ENCODE measurements at places on chromosomes 12 and 14.
A peak's percentile ranks its signal among the peaks of the same experiment; 100 is the strongest.

DNA sequence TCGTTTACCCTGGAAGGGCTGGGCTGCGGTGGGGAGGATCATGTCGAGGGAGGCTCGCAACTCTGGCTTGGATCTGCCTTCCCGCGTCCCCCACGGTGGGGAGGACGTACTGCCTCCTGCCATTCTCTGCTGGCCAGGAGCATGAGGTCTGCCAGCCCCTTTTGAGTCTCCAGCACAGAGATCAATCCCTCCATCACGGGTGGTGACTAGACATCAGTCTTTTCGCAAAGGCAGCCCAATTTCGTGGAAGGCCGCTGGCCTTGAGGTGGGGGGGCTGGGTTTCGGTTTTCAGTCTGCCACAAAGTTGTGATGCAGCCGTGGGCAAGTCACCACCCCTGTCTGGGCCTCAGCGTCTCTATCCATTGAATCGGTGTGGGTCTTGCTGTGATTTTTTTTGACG, 62.2 kb downstream of the PRMT8 start:
- no peak for DNase-seq
- no peaks in the 10 kb centered on the region for H3K4me1 ChIP-seq
- no peaks in the 10 kb centered on the region for H3K36me3 ChIP-seq
- no peak overlapping the region for H3K27ac ChIP-seq
- H3K4me3 ChIP-seq = no peak overlapping the region

DNA sequence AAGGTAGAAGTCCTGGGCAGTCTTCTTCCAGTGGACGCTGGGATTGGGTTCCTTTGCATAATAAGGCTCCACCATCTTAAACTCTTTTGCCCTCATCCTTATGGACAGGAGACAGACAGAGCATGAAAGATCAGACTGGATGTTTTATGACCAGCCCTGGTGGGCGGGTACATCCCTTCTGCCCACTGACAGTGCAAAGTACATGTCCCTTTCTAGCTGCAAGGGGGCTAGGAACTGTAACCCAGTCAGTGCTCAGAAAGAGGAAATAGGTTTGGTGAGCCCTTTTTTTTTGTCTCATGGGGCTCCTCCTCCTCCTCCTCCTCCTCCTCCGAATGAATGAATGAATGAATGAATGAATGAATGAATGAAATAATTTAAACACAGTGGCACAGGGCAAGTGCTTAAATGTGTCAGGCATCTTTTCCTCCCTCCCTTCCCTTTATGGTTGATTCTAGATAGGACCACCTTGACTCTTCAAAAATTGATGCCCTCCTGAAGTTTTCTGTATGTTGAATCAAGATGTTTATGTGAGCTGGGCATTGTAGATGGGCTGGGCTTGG, 36.4 kb upstream of the HNF1A start:
- H3K36me3 ChIP-seq = no peaks in the 10 kb centered on the region
- no peak for DNase-seq
- H3K27me3 ChIP-seq = no peaks in the 10 kb centered on the region
- no peak overlapping the region for H3K27ac ChIP-seq
- peaks cover 5% of the 10 kb centered on the region for H3K4me1 ChIP-seq
- no peak overlapping the region for H3K4me3 ChIP-seq

DNA sequence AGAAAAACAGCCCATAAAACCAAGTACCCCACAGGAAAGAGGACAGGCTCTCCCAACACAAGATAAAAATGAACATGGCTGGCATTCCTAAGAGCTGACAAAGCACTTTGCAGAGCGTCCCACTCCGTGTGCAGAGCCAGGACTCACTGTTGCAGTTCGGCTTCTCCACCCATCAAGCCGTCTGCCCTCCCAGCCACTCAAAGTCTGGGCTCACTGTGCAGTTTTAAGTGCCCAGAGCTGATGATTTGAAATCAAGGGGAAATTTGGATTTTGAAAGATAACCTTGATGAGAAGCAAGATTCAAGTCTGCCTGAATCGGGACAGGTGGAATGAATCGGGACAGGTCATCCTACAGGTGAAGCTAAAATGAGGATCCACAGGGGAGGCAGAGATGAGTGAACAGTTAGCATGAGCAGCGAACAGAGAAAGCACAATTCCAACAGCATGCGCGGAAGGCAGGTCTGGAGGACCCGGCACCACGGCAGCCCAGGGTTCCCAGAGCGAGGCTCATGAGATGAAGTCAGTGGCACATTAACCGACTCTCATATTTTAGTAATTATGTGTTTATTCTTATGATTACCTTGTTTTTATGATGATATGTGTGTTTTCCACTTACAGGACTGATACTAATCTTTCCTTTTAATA, 39.8 kb upstream of the GPR68 start:
- H3K27ac ChIP-seq = peak overlapping the region; percentile 49
- H3K36me3 ChIP-seq = peaks cover 40% of the 10 kb centered on the region
- peaks cover 29% of the 10 kb centered on the region for H3K4me1 ChIP-seq

DNA sequence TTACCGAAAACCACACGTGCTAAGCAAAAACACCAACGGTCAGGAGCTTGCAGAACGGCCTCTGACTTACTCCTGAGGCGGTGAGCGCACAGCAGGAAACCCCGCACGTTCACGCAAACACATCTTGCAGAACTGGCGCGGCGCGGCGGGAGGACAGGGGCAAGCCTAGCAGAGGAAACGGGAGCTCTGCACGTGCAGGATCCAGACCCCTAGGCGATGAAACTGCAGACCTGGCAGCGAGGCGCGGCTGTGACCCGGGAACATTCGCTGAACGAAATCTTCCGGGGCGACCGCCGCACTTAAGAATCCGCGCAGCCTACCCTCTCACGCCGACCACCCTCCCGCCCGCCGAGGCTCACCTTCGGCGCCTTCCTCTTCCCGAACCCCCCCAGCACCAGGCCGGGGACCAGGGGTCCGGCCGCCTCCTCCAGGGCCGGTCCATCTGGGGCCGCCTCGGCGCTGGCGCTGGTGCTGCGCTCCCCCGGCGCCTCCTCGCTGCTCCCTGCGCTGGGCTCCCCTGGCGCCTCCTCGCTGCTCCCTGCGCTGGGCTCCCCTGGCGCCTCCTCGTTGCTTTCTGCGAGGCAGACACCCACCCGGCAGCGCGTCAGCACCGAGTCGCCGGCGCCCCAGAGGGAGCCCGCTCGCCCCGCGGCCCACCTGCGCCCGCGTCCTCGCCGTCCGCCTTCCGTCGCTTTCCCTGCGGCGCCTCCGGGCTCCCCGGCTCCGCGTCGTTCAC, 615 bp downstream of the DDX51 start:
- peak overlapping the region; percentile 95 for H3K27ac ChIP-seq
- no peaks in the 10 kb centered on the region for H3K4me1 ChIP-seq
- H3K4me3 ChIP-seq = peak overlapping the region; percentile 85
- no peaks in the 10 kb centered on the region for H3K27me3 ChIP-seq
- DNase-seq = no peak
- peaks cover 36% of the 10 kb centered on the region for H3K36me3 ChIP-seq

GRCh38 chr12:57219993-57220754, 3.6 kb downstream of the NXPH4 start:
- peaks cover 63% of the 10 kb centered on the region for H3K27me3 ChIP-seq
- no peak overlapping the region for H3K27ac ChIP-seq
- H3K36me3 ChIP-seq = no peaks in the 10 kb centered on the region
- H3K4me1 ChIP-seq = peaks cover 33% of the 10 kb centered on the region
- no peak overlapping the region for H3K4me3 ChIP-seq

DNA sequence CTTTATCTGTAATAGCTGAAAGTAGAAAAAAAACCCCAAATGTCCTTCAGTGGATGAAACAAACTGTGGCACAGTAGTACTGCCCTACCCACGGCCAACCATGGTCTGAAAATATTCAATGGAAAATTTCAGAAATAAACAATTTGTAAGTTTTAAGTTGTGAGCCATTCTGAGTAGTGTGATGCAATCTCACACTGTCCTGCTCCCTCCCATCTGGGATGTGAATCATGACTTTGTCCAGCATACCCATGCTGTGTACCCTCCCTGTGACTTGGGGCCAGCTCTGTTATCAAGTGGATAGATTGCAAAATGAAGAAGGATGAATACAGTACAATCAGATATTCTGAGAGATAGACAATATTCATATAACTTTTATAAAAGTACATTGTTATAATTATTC, 106.2 kb downstream of the SMOC1 start:
- H3K36me3 ChIP-seq = peaks cover 4% of the 10 kb centered on the region
- H3K27ac ChIP-seq = peak overlapping the region; percentile 63
- H3K27me3 ChIP-seq = no peaks in the 10 kb centered on the region
- peak; percentile 78 for DNase-seq
- peaks cover 27% of the 10 kb centered on the region for H3K4me1 ChIP-seq

DNA sequence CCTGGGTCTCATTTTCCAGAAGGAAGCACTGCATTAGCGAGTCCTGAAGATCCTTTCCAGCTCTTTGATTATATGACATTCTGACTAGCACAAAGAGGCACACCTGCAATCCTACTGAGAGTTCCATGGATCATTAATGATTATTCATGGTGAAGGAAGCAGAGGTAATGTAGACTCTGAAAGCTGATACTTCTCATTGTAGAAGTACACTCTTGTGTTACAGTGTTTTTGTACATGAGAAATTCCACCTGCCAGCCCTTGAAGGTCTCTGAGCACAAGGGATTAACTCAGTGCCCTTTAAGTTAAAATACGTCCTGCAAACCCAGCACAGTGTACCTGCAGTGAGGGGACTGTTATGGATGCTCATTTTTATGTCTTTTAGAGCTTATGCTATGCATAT, 558.8 kb upstream of the FBXO33 start:
- DNase-seq = no peak
- H3K27me3 ChIP-seq = no peaks in the 10 kb centered on the region
- no peaks in the 10 kb centered on the region for H3K4me1 ChIP-seq
- no peak overlapping the region for H3K4me3 ChIP-seq
- H3K36me3 ChIP-seq = no peaks in the 10 kb centered on the region
- no peak overlapping the region for H3K27ac ChIP-seq

GRCh38 chr12:49347311-49348193, 864 bp downstream of the DNAJC22 start:
- peaks cover 29% of the 10 kb centered on the region for H3K27me3 ChIP-seq
- no peaks in the 10 kb centered on the region for H3K36me3 ChIP-seq
- H3K4me3 ChIP-seq = peak overlapping the region; percentile 68
- peak; percentile 87 for DNase-seq

DNA sequence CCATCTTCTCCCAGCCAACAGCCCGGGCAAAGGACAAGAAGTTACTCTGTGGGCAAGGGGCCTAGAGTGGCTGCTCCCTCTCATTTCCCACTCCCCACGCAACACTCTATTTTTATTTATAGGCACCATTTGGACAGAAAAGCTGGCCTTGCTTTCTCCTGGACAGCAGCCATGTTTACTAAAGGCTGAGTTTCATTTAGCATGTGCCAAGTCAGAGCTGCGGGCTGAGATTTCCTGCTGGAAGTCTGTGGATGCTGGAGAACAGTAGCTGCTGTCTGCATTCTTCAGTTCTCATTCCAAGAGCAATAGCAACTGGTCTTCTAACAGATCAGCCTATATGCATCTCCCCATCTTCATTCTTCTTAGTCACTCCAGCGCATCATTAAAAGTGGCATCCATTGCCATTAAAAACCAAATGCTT, 8.3 kb downstream of the COL2A1 start:
- DNase-seq = no peak
- no peaks in the 10 kb centered on the region for H3K36me3 ChIP-seq
- H3K4me1 ChIP-seq = peaks cover 1% of the 10 kb centered on the region
- no peak overlapping the region for H3K4me3 ChIP-seq
- H3K27me3 ChIP-seq = peaks cover 28% of the 10 kb centered on the region
- no peak overlapping the region for H3K27ac ChIP-seq

- peak overlapping the region; percentile 99 for H3K27ac ChIP-seq
- no peak for DNase-seq
- peaks cover 13% of the 10 kb centered on the region for H3K36me3 ChIP-seq
- H3K4me1 ChIP-seq = peaks cover 17% of the 10 kb centered on the region
- H3K4me3 ChIP-seq = peak overlapping the region; percentile 97
These were observed 26.0 kb downstream of the WBP11 start for GRCh38 chr12:14777271-14777670.

DNA sequence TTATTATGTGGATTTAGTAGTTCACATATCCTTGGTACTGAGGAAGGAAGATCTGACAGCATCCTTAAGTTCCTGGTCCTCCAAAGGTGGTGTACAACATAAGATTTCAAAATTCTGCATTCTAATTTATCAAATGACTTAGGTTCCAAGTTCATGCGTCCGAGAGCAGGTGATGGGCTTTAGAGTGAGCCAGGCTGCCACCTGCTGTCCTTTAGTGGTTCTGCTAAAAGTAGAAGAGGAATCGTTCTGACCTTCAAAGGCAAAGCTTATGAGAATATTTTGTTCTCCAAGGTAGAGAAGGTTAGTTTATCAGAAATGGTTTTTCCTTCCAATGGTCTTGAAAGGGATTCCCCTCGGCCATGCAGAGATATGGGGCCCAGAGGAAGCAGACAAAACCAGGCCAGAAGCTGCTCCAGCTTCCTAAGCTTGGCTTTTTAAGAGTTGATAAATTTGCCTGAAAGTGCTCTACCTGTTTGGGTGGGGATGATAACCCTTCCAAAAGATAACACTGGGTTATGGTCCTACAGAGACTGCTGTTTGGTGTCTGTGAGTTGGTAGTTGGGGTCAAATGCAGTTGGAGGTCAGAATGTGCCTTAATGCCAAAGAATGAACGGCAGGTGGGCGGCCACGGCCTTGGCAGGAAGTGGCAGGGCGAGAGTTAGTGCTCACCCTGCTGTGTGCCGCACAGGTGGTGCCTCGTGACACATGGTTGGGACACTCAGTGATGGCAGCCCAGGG, 29.1 kb upstream of the LRTM2 start:
- no peak overlapping the region for H3K27ac ChIP-seq
- no peak overlapping the region for H3K4me3 ChIP-seq
- DNase-seq = peak; percentile 74

DNA sequence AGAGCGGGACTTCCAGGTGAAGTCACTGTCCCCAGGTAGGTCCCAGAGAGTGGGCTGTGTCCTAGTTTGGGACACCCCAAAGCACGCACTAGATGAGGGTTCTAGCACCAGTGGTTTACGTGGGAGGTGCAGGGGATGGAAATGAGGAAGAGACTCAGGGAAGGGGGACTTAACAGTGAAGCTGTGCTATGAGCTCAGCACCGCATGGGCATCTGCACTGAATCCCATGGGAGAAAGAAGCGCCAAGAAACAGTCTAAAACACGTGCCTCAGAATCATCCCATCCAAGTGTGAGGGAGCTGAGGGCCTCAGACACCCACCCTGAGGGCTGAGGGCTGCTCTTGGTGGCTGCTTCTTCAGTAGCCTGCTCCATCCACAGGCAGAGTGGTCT, 71.5 kb upstream of the ZFP36L1 start:
- no peaks in the 10 kb centered on the region for H3K4me1 ChIP-seq
- DNase-seq = no peak
- H3K27ac ChIP-seq = no peak overlapping the region
- no peaks in the 10 kb centered on the region for H3K27me3 ChIP-seq
- no peak overlapping the region for H3K4me3 ChIP-seq
- peaks cover 22% of the 10 kb centered on the region for H3K36me3 ChIP-seq

DNA sequence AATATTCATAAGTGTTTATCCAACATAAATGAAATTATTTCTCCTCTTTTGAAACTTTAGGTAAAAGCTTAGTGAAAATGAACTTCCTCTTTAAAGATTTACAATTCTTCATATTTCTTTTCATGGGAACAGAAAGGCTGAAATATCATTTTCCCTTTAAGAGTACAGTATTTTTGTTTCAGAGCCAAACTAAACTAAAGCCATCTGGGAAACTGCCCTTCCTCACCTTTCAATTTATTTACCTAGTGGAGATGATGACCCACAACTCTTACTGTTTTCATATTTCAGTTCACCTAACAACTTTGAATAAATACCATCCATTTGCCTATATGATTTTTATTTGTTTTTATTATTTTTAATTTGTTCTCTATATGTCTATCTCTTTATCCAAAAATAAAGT, 105.4 kb downstream of the ALX1 start:
- H3K4me3 ChIP-seq = no peak overlapping the region
- H3K36me3 ChIP-seq = no peaks in the 10 kb centered on the region
- peaks cover 8% of the 10 kb centered on the region for H3K4me1 ChIP-seq
- no peak for DNase-seq

- H3K36me3 ChIP-seq = no peaks in the 10 kb centered on the region
- DNase-seq = no peak
- peaks cover 62% of the 10 kb centered on the region for H3K27me3 ChIP-seq
- peak overlapping the region; percentile 66 for H3K4me3 ChIP-seq
These were observed 8.4 kb upstream of the TBX3 start for GRCh38 chr12:114692186-114693058.
